Stimulated activated CD4-positive, alpha-beta T cell treated with anti-CD3 and anti-CD28 coated beads, Interleukin-1b, Interleukin-23, amount 100 ng/mL, for 1 hour (primary cell): ENCODE measurements at places on chromosomes 11 and 22.

DNA sequence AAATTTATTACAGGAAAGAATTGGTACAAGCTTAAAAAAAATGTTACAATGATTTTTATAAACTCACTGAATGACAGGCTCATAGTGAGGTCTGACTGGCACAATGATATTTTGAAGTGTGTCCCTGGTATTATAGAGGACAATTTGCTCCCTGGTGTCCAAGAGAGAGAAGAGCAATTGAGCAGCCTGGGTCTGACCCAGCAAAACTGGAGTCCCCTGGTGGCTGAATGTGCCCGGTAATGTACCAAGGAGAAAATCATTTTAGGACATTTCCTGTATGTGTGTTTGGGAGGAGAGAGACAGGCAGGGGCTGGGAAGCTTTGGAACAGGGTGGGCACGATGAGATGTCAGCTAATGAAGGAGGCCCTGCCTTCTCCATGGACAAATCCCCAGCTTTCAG lies 125.3 kb downstream of the APOL5 start:
- no peak for DNase-seq

DNA sequence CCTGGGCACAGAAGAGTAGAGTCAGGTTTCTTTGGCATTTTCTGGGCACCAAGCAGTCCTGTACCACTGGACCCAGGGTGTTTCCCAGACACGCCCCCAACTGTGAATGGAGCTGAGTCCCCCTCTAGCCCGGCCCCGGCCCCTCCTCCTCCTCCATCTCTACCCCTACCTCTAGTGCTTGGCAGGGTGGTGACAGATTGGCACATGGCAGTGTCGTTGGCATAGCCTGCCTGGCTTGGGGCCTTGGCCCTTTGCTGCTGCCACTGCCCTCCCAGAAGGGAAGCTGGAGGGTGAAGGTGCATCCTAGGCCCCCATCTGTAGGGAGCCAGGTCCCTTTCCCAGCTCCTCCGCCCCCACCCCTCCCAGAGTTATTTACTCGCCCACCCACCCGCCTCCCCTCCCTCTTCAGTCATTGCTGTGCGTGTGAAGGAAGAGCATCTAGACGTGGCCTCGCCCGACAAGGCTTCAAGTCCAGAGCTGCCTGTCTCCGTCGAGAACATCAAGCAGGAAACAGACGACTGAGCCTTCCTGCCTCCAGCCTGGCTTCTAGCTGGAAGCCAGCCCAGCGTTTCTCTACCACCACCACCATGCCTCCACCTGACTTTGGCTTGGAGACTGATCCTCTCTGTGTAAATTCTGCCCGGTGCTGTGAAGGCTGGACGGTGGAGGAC lies 10.9 kb downstream of the CHADL start:
- no peak for DNase-seq

DNA sequence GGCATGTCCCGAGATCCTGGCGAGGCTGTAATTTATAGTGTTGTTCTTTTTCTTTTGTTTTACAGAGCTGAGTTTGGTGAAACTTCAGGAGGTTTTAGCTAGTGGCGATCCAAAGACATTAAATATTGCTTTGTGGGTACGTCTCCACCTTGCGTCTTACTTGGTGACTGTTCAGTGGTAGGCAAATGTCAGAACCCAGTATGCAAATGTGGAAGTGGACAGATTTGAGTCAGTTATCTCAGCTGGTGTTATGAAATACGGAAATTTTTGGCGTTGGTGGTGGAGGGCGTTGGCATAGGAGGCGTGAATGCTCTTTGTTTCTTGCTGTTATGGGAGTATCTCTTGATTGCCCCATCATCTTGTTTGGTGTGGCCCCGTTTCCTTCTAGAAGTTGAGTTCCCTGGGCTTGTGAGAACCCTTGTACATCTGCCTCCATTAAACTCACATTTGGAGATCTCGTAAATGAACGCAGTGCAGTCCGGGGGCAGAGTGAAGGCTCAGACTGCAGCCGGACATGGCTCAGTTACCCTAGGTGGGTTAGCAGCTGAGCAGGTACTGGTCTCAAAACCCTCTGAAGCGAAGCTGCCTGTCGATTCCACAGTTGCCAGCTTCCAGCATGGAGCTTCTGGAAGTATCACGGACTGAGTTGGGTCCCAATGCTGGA lies 39.9 kb downstream of the PTPRJ start:
- DNase-seq: no peak

- no peak for DNase-seq
Measured at GRCh38 chr11:47571895-47572294, 6.5 kb downstream of the PTPMT1 start.

- no peak for DNase-seq
Measured at GRCh38 chr11:119798656-119799055, 69.7 kb upstream of the NECTIN1 start.

DNA sequence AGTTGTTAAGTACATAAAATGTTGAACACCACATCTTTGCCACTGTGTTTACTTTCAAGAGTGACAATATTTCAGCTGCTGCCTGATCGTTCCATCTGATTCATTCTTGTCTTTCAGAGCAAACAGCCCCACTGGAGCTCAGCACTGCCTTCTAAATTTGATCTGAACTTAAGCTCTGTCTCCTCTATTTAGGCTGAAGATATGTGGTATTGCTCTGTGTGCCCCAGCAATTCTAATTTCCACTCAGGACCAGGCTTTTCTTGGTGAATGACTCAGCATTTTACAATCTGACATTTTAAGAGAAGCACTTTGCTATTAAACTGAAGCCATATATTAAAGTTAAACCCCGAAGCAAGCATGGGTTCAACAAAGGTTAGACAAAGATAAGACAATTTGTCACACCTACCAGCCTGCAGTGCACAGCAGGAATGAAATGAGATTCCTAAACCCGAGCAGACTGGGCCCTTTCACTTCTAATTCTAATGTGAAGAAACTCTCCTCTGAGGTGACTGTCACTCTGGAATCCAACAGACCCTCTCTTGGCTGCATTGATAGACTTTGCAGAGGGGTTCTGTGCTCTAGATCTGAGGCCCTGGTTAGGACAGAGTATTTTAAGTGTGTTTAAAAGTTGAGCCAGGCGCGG lies 41.7 kb upstream of the PLET1 start:
- DNase-seq: no peak

- DNase-seq: no peak
Measured at GRCh38 chr11:128494418-128495332, 92.7 kb downstream of the ETS1 start.

DNA sequence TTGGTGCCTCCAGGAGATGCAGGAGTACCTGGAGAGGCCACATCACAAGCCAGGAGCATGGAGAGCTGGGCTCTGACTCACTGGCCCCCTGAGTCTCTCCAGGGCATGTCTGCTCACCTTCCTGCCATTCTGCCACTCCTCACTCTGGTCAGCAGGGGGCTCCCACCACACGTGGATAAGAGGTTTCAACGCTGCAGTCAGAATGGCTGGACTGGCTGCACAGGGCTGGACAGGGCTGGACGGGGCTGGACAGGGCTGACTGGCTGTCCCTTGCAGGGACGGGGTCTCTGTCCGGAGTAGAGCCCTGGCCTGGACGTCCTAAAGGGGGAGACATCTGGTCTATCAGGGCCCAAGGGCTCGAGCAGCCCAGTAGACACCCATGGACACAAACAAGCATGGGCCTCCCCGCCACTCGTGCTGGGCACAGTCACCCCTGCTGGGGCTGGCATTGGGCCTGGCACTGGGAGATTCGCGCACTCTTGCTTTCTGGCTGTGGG lies 34.6 kb downstream of the CYTH4 start:
- DNase-seq: peak; percentile 55

GRCh38 chr22:36324414-36324813 lies 63.4 kb downstream of the MYH9 start:
- DNase-seq: no peak

DNA sequence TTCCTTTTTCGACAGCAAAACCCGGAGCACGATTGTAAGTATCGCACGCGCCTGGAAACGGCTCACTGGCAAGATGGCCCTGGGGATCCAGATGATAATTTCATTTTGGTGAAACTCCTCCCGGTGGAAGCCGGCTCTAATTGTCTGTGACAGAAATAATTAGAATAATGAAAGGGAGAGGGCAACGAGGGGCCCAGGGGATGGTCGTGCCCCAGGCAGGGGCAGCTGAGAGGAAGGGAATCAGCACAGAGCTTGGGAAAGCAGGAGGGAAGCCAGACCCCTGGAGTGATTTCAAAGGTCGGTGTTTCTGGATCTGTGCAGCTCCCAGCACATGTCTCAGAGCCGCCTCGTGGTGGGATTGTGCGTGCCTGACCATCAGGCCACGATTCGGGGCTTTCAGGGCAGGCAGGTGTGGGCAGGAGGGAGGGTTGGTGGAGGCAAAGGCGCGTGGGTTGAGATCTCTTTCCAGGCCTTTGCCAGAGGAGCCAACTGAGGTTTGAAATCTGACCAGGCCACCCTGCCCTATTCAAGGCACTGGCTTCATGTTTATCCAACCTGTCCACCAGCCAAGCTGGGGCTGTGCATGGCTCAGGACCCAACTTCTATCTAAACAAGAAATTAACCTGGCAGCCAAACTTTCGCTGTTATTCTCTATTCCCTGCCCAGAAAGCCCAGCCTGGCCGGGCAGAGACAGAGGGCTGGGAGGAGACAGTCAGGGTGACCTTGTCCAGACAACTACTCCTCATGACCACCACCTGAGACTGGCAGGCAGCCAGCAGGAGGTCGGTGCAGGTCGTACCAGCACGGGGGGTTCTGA lies 27.8 kb downstream of the ANO1 start:
- no peak for DNase-seq

- DNase-seq: no peak
Measured at GRCh38 chr11:47552056-47552565, 821 bp downstream of the CELF1 start.

DNA sequence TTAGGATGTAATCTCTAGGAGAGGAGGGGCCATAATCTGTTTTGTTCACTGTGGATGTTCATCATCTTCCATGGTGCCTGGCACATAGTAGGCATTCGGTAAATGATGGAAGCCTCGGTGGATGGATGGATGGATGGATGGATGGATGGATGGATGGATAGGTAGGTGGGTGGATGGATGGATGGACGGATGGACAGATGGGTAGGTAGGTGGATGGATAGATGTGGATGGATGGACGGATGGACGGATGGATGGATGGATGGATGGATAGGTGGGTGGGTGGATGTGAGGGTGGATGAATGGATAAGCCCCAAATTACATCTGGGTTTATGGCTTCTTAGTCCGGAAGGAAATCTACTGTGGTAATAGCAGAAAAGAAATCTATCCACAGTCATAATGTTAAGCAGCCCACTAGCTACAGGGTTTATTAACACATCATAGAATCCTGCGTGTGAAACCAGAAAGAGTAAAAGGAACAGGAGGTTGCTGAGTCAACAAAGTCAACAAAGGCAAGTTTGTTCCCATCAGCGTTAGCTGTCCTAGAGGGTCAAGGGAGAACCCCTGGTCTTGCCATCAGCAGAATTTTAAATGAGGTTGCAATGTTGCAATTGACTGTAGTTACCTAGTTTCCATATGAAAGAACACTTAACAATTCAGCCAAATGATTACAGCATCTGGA lies 82.8 kb downstream of the C11orf91 start:
- no peak for DNase-seq

DNA sequence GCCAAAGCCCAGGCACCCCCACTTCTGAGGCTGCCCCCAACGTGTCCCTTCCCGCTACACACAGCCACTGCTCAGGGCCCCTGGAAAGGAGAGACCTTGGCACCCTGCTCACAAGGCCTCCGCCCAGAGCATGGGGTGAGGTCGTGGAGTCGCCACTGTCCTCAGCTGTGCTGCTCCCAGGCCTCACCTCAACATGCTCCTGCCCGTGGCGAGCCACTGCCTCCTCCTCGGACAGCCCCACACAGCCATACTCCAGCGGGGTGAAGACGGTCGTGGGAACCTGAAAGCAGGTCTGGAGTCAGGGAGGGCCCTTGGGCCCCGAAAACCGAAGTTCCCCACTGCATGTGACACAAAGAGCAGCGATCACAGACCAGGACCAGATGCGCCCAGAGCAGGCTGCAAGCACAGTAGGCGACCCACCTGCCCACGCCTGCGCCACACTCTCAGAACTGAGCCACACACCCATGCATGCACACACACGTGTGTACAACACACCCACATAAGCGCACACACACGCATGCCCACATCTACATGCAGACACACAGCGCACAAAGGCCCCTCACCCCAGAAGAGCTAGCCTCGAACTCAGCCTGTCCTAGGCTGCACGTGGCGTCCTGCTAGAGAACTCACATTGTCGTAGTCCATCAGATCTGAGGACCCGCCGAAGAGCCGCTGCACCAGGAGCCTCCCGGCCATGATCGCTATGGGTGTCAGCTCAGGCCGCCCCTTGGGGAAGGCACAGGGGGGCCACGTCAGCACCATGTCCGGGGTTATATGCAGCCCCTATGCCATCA lies 25.5 kb upstream of the GNB1L start:
- no peak for DNase-seq

GRCh38 chr11:122210367-122210997 lies 94.5 kb upstream of the BLID start:
- no peak for DNase-seq

GRCh38 chr11:117579161-117579560 lies 217.9 kb downstream of the DSCAML1 start:
- no peak for DNase-seq

DNA sequence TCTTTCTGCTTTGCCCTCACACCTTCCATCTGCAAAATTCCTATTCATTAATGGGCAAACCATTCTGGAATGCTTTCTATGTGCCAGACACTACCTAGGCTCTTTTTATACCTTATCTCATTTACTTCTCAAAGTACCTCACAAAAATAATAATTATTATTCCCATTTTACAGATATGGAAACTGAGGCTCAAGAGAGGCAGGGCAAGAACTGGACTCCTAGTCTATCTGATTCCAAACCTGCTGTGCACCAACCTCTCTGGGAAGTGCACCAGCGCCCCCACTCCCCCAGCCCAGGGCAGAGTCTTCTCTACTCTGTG lies 826 bp upstream of the DGAT2 start:
- no peak for DNase-seq

GRCh38 chr11:980438-981357 lies 55.0 kb downstream of the AP2A2 start:
- no peak for DNase-seq

DNA sequence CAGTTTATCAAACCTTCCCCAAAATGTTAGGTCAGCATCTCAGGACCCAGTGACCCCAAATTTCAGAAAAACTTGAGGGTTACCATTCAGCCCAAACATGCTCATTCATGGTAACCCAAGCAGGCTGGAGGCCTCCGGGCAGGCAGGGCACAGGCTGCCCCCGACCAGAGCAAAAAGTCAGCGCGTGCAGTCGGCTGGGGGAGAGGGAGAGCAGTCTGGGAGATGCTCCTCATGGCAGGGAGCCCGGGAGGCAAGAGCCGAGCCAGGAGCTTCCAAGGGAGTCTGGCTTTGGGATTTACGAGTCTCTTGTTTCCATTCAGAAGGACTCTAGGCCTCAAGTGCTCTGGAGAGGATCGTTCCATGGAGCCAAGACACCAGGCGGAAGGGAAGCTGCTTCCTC lies 45.7 kb downstream of the RPUSD4 start:
- no peak for DNase-seq

DNA sequence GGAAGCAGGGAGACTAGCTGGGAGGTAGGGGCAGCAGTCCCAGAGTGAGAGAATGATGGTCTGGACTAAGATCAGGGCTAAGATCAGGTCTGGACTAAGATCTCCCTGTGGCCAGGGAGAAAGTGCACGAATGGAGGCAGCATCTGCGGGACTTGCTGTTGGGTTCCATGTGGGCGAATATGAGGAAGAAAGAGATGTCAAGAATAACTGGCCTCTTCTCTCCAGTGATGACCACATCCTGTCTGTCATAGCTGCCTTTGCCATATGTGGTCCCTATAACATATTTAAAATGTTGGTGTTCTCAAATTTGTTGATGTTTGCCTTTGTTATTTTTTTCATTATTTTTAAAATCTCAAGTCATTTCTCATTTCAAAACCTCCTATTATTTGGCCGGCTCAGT lies 27.4 kb upstream of the CXCR5 start:
- no peak for DNase-seq
